Activated CD8-positive, alpha-beta T cell treated with anti-CD3 and anti-CD28 coated beads for 36 hours (primary cell): ENCODE measurements at places on chromosomes 16 and 17. TPM values are rescaled to one million over a fixed set of nuclear protein-coding genes. Genes with fewer than 3 reads are reported as not detected.

- H3K4me3 ChIP-seq = no peak overlapping the region
- H3K27me3 ChIP-seq = peaks cover 2% of the 10 kb centered on the region
- H3K4me1 ChIP-seq = peaks cover 6% of the 10 kb centered on the region
- H3K27ac ChIP-seq = no peak overlapping the region
- H3K36me3 ChIP-seq = no peaks in the 10 kb centered on the region
- no peak for DNase-seq
Measured at GRCh38 chr17:18937981-18938691, 13.8 kb upstream of the SLC5A10 start.

DNA sequence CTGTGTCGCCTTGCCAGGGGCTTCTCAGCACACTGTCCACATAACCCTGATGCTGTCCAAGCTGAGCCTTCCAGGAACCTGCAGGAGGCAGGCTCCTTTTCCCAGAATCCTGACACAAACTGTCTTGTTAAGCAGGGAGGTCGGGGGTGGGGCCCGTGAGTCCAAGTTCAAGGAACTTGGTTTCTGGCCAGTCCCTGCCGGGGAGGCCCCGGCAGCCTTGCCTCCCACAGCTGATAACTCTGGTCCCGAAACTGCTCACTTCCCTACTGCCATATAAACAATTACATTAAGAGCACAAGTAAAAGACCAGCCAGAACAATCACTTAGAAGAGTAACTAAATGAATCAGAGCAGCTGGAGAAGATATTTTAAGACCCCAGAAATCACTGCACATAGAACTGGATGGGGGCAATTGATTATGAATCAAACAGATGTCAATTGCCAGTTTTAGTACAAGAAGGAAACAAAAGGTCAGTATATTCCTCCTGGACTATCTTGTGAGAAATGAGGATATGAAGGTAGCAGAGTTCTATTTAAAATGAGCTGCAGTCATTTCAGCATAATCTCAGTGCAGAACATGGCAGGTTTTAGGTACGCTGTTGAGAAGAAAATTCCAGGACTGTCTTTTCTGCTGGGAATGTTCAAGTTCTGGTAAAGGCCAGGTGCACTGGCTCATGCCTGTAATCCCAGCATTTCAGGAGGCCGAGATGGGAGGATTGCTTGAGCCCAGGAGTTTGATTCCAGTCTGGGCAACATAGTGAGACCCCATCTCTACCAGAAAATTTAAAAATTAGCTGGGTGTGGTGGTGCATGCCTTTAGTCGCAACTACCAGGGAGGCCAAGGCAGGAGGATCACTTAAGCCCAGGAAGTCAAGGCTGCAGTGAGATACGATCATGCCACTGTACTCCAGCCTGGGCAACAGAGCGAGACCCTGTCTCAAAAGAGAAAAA, 169.8 kb downstream of the PITPNC1 start:
- H3K27me3 ChIP-seq = no peaks in the 10 kb centered on the region
- H3K4me1 ChIP-seq = peaks cover 34% of the 10 kb centered on the region
- no peak for DNase-seq
- H3K36me3 ChIP-seq = peaks cover 6% of the 10 kb centered on the region

GRCh38 chr16:24609417-24609739, 70.0 kb downstream of the RBBP6 start:
- H3K27ac ChIP-seq = no peak overlapping the region
- peaks cover 51% of the 10 kb centered on the region for H3K27me3 ChIP-seq
- H3K36me3 ChIP-seq = no peaks in the 10 kb centered on the region
- H3K4me1 ChIP-seq = peaks cover 5% of the 10 kb centered on the region
- H3K4me3 ChIP-seq = peak overlapping the region; percentile 31

DNA sequence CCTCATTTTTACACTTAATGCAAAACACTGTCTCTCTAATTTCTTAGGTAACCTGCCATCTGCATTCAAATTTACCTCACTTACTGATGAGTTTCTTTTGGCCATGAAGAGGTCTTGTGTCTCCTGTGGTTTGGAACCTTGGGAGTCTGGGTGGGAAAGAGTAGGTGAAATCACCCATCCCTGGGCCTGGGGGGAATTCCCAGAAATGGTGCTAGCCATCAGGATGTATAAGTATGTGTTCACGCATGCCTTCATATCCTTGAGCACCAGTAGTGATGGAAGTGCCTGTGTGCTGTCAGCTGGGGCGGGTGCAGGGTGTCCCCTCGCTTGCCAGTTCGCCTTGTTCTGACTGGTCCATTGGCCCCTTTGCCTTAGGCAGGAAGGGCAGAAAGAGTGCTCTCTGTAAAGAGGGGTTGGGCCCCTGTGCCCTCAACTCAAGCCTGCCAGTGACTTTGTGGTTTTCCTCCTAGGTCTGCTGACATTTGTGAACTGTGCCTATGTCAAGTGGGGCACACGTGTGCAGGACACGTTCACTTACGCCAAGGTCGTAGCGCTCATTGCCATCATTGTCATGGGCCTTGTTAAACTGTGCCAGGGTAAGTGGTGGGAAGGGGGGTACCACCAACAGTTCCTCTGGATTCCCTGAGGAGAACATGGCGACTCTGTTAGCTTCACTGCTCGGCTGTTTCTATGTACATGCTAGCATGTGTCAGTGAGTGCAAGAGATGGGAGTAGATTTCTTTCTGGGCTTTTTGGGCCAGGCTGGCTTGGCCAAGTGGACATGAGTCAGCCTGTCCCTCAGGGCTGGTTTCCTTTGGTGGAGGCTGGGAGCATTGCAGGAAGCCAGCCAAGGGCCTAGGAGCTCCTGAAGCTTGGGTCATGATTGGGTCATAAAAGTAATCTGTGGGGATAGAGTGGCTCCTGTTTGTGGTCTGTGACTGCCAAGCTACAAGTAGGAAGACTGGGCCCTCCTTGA, 23.2 kb downstream of the SLC7A6OS start:
- peak; percentile 64 for DNase-seq
- peaks cover 73% of the 10 kb centered on the region for H3K36me3 ChIP-seq
- peak overlapping the region; percentile 95 for H3K27ac ChIP-seq
- no peaks in the 10 kb centered on the region for H3K27me3 ChIP-seq
- peak overlapping the region; percentile 36 for H3K4me3 ChIP-seq
- H3K4me1 ChIP-seq = peaks cover 89% of the 10 kb centered on the region

DNA sequence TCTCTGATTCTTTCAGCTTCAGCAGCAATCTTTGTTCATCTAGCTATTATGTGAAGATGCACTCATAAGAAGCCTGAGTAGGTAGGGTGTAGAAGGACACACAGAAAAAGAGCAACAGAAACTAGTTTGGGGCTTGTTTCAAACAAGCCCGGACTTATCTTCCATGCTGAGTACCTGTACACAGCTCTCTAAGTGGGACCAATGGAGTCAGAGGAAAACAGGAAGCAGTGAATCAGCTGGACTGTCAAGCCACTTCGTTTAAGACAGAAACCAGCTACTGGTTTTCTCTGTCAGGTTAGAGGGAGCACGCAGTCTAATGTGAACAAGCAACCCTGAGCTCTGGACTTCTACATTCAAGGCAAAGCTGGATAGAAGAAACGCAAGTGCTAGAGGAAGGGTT, 16.0 kb downstream of the MAP2K6 start:
- no peaks in the 10 kb centered on the region for H3K27me3 ChIP-seq
- H3K27ac ChIP-seq = peak overlapping the region; percentile 53
- H3K4me1 ChIP-seq = peaks cover 47% of the 10 kb centered on the region
- no peak overlapping the region for H3K4me3 ChIP-seq

TNFRSF13B gene
- not detected for total RNA-seq

SEPTIN12 gene
- total RNA-seq = not detected

ACSM2A gene
- not detected for total RNA-seq
